Effector memory CD4-positive, alpha-beta T cell (primary cell): ENCODE measurements at places on chromosomes 7 and 10.

- DNase-seq: no peak
These were observed 22.7 kb downstream of the RBM28 start for GRCh38 chr7:128321044-128321422.

DNA sequence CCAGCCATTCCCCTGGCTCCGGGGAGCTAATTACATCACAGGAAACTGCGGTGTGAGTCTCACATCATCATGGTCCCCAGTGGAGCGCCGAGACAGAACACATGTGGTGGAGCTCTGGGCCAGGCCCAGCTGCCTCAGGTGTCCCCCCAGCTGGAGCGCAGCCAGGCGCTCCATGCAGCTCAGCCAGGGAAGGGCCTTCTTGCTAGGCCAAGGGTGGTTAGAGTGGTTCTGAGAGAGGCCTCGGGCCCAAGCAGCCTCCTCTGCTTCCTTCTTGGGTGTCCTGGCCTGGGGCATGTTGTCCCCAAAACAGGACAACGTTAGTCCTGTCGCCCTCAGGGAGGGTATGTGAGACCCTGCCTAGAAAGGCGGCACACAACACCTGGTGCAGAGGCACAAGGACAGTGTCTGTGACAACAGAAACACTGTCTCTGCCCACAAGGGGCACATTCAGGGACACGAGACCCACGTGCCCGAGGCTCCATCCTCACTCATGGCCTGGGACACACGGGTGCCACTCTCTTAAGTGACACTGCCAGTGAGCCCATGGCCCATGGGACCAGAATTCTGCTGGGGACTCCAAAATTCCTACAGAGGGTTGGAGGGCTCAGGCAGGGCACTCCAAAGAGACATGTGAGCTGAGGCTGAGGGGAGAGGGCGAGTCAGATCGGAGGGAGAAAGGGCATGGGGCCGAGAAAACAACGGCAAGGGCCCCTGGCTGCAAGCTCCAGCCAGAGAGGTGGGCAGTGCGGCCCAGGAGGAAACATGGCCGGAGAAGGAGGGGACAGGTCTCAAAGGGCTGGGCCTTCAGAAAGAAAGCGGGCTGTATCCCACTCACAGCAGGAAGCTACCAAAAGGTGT, 37.0 kb upstream of the RET start:
- no peak for DNase-seq

DNA sequence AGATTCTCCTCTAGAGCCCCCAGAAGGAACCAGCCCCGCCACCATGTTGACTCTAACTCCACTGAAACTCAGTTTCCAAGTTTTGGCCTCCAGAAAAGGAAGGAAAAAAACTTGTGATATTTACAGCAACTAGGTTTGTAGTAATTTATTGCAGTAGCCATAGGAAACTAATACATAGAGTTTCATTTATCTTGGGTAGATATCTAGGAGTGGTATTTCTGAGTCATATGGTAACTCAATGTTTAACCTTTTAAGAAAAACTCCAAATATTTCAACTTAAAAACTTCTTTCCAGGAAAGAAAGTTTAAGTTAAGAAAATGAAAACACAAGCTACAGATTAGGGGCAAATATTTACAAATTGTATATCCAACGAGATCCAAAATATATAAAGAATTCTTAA, 576.7 kb downstream of the KCNMA1 start:
- DNase-seq: no peak

DNA sequence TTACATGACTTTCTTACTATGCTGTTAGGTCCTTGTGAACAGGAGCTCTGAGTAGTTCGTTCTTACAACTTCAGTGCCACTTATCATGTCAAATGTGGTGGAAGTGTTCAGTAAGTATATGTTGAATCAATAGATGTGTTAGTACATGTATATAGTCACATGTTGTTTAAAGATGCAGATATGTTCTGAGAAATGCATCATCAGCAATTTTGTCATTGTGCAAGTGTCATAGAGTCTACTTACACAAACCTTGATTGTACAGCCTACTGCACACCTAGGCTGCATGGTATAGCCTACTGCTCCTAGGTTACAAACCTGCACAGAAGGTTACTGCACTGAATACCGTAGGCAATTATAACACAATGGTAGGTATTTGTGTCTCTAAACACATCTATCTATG, 174.8 kb downstream of the GPR37 start:
- no peak for DNase-seq

GRCh38 chr10:59885430-59886134, 20.8 kb downstream of the CCDC6 start:
- no peak for DNase-seq

- no peak for DNase-seq
These were observed 43.7 kb upstream of the PLXNA4 start for GRCh38 chr7:132619967-132620366.
